ENCODE measurements at places on chromosomes 4 and X. TPM values are rescaled to one million over a fixed set of nuclear protein-coding genes. Genes with fewer than 3 reads are reported as not detected.

DNA sequence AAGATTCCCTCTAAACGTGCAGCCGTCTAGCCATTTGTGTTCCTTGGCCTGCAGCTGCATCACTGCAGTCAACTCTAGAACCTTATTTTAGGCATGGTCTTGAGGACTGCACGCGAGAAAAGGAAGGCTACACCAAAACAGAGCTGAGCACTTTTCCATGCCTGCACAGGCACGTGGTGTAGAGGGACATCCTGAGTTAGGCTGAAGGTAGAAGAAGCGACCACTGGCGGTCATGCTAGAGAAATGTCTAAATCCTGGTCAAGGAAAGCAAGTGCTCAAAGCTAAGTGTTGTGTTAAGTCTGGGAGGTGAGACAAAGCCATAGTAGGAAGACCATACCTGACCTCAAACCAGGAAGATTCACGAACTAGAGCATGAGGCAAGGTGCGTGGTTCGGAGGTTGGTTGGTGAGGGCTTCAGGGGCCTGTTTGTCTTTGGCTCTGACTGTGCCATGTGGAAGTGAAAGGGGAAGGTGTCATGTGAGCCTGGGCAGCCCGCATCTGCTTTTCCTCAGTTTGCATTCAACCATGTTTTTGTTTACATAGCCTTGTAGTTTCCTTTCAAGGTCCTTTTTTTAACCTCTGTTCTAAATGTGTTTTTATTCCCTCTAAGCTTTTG lies 203.8 kb downstream of the AASDH start:
- DNase-seq = no peak

GRCh38 chr4:6804082-6804752 lies 21.7 kb downstream of the KIAA0232 start:
- DNase-seq = no peak

- no peak for DNase-seq
These were observed 19.6 kb downstream of the ZNF330 start for GRCh38 chr4:141240259-141240658.

DNA sequence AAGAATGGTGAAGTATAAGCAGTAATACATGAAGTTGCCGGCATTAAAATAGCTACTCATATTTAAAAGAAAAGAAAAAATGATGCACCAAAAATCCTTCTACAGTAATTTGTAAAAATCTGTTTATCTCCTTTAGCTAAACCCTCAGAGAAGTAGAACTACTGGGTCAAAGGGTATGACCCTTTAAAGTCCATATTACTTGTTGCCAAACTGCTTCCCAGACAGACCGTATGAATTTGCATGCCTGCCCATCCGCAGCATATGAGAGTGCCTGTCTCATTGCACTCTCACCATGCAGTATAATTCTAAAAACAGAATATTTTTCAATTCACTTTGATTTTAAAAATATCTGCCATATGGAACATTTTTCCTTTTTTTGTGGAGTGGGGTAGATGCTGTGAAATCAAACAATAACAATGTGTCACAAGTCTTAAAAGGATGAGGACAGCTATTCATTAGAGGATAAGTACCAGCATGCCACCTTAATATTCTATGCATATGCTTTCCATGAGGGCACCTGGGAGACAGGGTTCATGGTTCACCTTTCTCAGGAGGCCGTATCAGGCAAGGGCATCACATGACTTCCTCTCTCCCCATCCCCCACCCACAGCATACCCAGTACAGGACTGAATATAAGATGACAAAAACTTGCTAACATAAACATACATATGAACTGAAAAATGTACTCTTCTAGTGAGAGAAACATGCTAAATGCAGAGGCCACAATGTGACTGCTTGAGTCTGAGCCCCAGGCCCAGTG lies 17.8 kb downstream of the ZDHHC9 start:
- no peak for DNase-seq

DNA sequence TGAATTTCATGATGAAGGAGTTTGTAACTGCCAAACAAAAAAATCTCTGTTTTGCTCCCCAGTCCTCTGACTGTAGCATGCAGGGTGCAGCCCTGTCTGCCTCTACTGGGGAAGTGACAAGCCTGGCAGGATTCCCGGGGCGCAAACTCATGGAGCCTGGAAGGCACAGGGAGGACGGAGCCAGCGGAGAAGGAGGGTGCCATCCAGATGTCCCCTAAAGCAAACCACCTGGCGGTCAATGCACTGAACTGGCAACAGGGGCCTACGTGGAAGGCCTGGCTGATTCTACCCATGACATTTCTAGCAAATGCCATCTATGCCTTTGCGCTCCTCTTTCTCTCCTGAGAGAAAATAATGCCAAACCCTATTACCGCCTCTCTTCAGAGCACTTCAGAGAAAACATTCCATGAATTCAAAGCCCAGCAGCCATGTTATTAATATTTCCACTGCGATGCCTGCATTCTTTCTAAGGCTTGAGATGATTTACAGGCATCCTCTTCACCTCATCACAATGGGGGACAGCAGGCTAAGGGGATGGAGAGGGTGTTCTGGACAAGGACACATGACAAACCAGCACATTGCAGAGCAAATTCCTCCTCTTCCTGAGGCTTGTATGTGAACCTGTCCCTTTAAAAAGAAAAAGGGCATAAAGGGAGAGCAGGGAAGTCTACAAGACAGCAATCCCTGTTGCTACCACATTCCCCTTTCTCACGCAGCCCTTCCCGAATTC lies 329.3 kb upstream of the NOCT start:
- DNase-seq = no peak

GRCh38 chr4:153521478-153521877 lies 55.3 kb downstream of the TMEM131L start:
- DNase-seq = no peak

Gene TNIP3
- 0.28 TPM for total RNA-seq

- DNase-seq = peak; percentile 60
These were observed 27.0 kb upstream of the TSPAN5 start for GRCh38 chr4:98685225-98686042.

Gene PPID
- 35.1 TPM for total RNA-seq

Gene DDX53
- not detected for total RNA-seq

GRCh38 chrX:1400049-1400448 lies 8.1 kb upstream of the SLC25A6 start:
- DNase-seq = no peak

DNA sequence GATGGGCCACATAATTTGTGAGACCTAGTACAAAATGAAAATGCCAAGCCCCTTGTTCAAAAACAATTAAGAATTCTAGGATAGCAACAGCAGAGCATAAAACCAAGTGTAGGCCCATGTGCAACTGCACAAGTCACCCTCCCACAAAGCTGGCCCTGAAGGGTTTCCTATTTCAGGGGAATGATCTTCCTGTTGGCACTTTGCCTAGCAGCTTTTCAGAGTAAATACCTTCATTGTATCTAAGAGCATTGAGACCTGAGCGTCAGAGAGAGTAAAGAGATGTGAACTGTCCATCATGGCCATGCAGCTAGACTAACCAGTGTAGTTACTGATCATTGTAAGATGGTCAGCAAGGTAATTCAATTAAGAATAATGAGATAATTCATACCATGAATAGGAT lies 113.6 kb downstream of the CNKSR2 start:
- peak; percentile 64 for DNase-seq

GRCh38 chr4:89419111-89419695 lies 111.6 kb upstream of the GPRIN3 start:
- no peak for DNase-seq

- DNase-seq = no peak
These were observed 298.8 kb upstream of the CTSO start for GRCh38 chr4:156252358-156252921.

GRCh38 chrX:106220177-106220576 lies 52.1 kb downstream of the PWWP3B start:
- no peak for DNase-seq

DNA sequence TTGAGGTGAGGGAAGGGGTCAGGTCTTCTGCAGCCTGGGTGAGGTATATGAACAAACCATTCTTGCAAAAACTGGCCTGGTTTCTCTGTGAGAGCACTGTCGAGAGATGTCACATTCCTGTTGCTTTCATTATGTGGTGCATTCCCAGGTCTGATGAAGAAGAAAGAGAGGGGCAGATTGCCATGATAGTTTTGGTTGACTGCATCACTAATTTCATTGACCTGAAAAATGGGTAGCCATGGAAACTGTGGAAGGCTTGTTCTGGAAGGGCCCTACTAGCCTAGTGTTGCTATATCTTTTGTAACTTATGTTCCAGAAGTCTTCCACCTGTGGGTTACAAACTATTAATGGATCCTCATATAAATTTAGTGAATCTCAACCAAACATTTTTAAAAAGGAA lies 32.9 kb upstream of the CYBB start:
- no peak for DNase-seq

Gene NUP62CL
- 0.23 TPM for total RNA-seq

Gene CFAP47
- not detected for total RNA-seq

DNA sequence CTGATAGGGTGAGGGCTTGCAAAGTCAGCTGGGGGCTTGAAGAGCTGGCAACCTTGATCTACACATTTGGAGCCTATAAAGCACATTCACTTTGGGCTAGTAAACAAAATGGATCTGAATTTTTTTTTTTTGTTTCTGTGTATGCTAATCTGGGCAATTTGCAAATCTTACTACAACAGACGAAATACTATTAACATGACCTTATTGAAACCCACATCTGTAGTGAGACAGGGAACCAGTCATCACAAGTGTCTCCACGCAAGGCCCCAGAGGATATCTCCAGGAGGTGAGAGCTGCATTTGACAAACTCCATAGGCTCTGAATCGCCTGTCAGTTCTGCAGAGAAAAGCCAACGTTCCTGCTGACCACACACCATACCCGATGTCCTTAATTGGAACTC lies 33.0 kb upstream of the TFDP3 start:
- no peak for DNase-seq

DNA sequence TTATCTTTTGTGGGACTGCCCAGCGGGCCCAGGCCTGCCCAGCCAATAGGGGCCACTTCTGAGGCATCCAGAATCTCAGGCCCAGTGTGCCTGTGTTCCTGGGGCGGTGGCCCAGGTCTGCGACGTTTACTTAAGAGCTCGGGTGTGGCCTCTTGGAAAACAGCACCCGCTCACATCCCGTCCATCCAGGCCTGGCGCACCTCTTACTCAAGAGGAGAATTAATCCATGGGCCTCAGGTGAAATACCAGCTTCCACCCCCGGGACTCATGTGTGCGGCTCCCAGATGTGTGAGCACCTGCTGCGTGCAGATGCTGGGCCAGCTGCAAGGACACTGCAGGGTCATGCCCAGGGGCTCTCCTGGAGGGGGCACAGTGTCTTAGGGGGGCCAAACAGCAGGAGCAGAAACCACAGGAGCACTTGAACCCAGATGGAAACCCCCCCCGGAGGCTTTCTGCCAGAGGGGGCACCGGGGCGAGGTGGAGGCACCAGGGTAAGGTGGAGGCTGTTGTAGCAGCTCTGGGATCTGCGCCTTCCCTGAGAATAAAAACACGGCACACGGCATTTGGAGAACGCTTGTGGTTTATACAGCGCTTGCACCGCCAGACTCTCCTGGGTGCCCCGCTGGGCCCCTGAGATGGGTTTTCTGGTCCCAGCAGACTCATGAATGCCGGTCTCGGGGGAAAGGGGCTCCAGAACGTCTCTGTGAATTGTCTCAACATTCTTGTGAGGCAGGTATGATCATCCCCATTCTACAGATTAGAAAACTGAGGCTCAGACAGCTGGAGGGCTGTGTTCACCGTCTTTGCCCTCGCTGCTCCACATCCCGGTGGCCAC lies 2.8 kb downstream of the PSAPL1 start:
- no peak for DNase-seq

Gene KCNE5
- total RNA-seq = not detected

DNA sequence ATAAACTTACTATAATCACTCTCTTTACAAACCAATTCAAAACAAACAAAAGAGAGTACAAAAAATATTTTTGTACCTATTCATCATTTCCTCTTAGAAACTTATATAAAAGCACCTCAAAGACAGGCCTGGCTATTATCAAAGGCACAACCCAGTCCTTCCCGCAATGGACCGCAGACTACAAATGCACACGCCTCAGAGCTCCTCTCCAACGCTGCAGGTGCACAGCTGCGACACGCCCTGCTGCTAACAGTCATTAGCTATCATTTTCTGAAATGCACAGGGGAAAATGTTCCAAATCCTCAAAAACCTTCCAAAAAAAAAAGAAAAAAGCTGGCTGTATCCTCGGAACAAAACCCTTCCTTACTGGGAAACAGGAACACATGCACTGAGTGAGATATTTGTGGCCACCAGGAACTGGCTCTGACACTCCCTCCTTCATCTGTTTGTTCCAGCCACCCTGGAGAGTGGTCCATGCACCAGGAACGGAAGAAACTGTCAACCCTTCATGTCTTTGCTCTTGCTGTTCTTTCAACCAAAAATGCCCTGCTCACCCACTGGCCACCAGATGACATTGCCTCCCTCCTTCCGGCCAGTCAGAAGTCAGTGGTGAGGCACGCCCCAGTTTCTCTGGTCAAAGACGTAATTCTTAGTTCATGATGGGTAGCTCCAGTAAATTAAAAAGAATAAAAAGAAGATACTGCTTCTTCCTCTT lies 16.7 kb downstream of the IRF2 start:
- peak; percentile 15 for DNase-seq

GRCh38 chr4:22695917-22696316 lies 3.2 kb downstream of the GBA3 start:
- no peak for DNase-seq

DNA sequence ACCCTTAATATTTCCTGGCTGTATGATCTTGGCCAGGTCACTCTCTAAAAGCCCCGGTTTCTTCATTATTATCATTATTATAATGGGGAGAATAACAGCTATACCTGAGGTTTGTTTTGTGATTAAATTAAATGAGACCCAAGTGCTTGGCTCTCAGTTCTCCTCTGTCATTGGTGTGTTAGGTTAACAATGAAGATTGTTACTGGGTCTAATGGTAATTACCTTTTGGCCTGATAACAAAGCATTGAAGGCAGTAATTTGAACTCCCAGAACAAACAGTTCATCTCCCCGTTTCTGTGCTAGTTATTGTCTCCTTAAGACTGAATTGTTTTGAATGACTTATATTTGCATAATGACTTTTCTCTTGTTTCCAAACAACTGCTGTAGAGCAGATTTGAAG lies 6.8 kb upstream of the ANAPC4 start:
- no peak for DNase-seq

GRCh38 chrX:37677765-37678164 lies 7.8 kb upstream of the XK start:
- DNase-seq = no peak

- DNase-seq = no peak
These were observed 30.7 kb upstream of the HPGD start for GRCh38 chr4:174553031-174553430.

GRCh38 chrX:64334467-64334866 lies 60.8 kb downstream of the MTMR8 start:
- no peak for DNase-seq

DNA sequence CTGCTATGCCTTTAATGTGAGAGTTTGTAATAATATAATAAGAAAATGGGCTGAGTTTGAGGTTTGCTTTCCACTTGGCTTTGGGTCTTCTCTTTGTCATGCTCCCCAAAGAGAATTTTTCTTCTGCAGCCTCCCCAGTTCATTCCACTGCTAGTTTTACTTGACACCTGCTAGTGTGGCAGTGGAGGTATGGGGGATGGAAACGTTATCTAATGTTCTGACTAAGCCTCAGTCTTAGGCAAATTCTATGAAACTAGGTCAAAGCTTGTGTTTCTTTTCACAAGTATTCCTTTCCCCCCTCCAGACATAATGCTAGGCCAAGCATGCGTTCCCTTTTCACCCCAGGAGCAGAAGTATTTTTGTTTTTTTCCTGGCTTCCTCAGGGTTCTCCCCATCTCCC lies 67.5 kb downstream of the PPP1R2C start:
- DNase-seq = no peak

- no peak for DNase-seq
These were observed 110.6 kb upstream of the PNPLA4 start for GRCh38 chrX:8037593-8038348.

Gene FAM149A
- not detected for total RNA-seq

GRCh38 chr4:142549248-142549647 lies 296.9 kb downstream of the INPP4B start:
- no peak for DNase-seq

- peak; percentile 11 for DNase-seq
These were observed 36.1 kb downstream of the NBDY start for GRCh38 chrX:56764975-56765791.
